ENCODE measurements at places on chromosomes 11 and 22.

DNA sequence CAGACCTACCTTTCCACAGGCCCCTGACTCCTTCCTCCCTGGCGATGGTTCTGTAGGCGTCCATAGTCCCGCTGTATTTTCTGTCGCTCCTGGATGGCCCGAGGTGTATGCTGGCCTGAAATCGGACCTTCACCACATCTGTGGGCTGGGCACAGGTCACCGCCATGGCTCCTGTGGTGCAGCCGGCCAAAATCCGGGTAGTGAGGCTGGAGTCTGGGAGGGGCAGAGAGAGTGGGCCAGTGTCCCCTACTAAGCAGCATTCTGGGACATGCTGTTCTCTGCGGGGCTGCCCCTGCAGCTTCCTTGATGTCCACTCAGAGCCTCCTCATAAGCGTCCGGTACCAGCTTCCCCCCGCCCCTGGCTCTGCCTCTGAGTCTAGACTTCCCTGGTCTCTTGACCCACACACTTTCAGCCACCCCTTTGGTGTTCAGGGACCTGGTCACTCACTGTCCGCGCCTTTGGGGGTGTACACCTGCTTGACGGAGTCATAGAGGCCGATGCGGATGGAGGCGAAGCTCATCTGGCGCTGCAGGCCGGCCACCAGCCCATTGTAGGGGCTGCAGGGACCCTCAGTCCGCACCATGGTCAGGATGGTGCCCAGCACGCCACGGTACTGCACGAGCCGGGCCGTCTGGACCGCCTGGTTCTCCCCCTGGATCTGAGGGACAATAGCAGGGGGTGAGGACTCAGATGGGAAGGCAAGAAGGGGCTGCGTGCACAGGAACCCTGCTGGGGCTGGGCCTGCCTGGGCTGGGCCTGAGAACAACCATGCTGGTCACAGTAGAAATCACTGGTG lies 3.0 kb downstream of the UCP3 start:
- no peak overlapping the region for H3K27ac ChIP-seq
- peaks cover 30% of the 10 kb centered on the region for H3K36me3 ChIP-seq
- no peak for DNase-seq
- H3K4me1 ChIP-seq: peaks cover 43% of the 10 kb centered on the region
- H3K4me3 ChIP-seq: no peak overlapping the region

DNA sequence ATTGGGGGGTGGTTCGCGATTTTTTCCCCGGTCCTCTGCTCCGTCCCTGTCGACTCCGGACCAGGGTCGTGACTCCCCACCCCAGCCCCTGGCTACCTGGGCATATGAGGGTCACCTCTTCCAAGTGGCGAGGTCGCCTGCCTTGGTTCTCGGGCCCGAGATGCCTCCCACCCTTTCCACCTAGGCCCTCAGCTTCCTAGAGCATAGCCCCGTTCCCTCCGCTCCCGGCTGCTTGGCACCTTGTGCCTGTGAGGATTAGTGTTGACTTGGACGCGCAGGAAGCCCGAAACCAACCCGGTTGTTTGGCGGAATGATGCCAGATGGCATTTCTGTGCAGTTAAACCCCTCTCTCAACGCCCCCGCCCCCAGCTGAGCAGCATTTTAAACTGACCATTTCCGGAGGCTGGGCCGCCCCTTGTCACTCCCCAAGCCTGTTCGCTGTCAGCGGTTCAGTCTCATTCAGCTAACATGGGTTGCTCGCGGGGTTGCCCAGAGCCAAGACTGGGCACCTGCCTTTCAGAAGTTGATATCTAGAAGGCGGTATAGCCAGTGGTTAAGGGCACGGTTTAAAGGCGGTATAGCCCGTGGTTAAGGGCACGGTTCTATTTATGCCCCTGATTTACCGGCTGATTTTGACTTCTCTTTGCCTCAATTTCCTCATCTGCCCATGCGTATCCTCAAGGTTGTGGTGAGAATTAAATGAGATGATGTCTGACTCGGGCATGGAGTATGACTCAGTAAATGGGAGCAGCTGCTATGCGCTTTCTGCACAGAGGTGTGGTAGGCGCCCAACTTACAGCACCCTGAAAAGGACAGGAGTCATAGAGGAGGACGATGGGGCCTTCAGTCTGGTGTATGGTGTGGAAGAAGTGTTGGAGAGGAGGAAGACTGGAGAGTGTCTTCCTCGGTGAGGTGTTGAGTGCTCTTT lies 639 bp downstream of the INCENP start:
- H3K4me3 ChIP-seq: peak overlapping the region; percentile 90
- peak; percentile 52 for DNase-seq
- no peaks in the 10 kb centered on the region for H3K27me3 ChIP-seq
- peaks cover 17% of the 10 kb centered on the region for H3K36me3 ChIP-seq

GRCh38 chr11:63892228-63892627 lies 24.7 kb downstream of the RCOR2 start:
- peak overlapping the region; percentile 61 for H3K27ac ChIP-seq
- H3K27me3 ChIP-seq: no peaks in the 10 kb centered on the region
- peaks cover 45% of the 10 kb centered on the region for H3K4me1 ChIP-seq

DNA sequence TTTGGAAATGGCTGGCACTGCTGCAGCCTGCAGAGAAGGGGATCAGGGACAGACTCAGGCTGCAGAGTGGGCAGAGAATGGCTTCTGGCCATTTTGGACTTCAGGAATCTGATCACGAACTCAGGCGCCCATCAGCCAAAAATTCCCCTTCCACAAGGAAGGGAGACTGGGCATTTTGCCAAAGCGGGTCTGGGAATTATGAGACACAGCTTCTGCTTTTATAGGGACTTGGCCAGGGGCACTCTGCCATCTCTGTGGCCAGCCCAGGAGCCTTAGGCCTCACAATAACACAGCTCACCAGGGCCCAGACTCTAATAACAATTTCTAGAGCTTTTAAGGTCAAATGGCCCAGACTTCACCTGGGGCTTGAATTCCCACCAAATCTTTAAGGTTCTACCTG lies 74.7 kb downstream of the CHST1 start:
- H3K36me3 ChIP-seq: no peaks in the 10 kb centered on the region
- H3K4me3 ChIP-seq: no peak overlapping the region
- no peak for DNase-seq

DNA sequence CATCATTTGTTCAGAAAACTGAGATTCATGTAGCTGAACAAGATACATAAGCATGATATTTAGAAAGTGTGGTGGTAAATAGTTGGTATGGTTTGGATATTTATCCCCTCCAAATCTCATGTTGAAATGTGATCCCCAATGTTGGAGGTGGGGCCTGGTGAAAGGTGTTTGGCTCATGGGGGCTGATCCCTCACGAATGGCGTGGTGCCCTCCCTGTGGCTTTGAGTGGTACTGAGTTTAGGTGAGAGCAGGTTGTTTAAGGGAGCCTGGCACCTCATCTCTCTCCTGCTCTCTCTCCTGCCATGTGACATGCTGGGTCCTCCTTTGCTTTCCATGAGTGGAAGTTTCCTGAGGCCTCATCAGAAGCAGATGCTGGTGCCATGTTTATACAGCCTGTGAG lies 48.1 kb downstream of the NXPE1 start:
- no peak overlapping the region for H3K27ac ChIP-seq
- no peaks in the 10 kb centered on the region for H3K36me3 ChIP-seq
- no peak overlapping the region for H3K4me3 ChIP-seq
- H3K27me3 ChIP-seq: peaks cover 3% of the 10 kb centered on the region
- no peak for DNase-seq

DNA sequence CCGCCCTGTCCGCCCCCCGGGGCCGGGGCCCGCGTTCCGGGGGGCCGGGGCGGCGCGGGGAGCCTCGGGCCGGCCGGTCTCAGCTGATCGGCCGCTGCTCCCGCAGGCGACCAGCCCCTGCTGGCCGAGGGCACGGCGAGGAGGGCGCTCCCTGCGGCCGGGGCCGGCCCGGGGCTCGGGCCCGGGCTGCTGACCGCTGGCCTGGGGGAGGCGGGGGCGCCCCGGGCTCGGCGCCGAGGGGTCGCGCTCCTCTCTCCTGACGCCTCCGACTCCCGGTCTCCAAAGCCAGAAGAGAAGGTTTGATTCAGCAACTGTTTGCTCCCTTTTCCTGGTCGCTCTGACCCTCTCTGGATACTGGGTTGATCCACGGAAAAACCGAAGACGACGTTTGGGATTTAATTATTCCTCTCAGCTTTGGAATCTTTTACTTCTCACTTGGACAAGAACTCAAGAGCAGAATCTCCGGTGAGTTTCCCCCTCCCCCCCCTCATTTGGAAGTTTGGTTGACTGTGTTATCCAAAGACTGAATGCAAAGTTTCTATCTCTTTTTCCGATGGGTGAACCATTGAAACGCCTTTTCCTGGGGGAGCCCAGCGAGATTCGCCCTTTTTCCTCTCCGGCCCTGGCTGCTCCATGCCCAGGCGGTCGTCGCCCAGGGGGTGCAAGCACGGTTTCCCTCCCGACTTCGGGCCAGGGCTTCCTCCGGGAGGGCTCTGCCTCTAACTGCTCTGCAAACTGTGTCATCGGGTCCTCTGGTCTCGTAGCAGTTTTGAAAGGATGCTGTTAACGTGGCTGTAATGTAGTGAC lies 725 bp downstream of the KDM2A start:
- DNase-seq: peak; percentile 51
- H3K4me1 ChIP-seq: peaks cover 34% of the 10 kb centered on the region
- H3K27ac ChIP-seq: peak overlapping the region; percentile 99

DNA sequence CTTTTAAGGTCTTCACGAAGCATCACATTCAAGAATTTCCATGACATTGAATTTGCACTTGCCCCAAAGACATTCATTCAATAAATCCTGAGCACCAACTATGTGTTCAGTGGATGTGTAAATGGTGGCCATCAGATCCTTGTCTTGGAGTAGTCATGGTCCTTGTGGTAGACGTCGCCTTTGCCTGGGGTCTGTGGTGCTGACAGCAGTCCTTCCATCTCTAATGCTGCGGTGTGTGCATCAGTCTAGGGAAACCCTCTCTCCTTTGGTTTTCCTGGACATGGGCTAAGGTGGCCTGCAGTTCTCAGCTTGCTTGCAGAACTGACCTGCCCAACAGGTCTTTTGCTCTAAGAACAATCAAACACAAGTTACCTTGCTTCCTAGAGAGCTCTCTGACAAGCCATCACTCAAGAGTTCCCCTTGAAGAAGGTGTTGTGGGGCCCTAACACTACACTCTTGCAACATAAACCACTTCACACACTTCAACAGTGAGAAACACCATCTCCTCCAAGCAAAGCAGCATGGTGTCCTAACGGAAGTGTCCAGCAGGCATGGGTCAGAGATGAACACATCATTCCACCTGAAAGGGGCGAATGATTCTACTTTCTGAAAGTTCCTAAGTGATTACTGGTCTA lies 72.1 kb downstream of the BUD13 start:
- H3K4me3 ChIP-seq: no peak overlapping the region
- peaks cover 11% of the 10 kb centered on the region for H3K27me3 ChIP-seq
- no peaks in the 10 kb centered on the region for H3K36me3 ChIP-seq
- no peak overlapping the region for H3K27ac ChIP-seq

DNA sequence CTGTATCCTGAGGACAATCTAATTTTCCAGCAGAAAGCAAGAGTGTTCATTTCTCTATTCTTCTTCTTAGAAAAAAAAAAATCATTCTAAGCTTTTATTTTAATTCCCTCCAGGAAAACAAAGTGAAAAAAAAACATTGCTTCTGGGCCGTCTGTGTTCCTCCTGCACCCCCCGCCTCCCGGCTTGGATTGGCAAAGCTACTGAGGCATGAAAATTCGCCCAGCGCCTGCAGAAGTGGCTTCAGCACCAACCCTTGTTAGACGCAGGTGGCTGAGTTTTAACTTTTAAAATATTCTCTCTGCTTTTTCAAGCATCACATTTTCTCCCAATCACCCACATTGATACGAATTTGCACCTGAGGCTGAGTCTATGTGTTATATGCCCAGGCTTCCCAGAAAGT lies 401.6 kb downstream of the BRD1 start:
- H3K4me3 ChIP-seq: no peak overlapping the region
- peaks cover 36% of the 10 kb centered on the region for H3K27me3 ChIP-seq
- no peaks in the 10 kb centered on the region for H3K36me3 ChIP-seq
- no peak for DNase-seq
- peaks cover 34% of the 10 kb centered on the region for H3K4me1 ChIP-seq
- H3K27ac ChIP-seq: no peak overlapping the region

DNA sequence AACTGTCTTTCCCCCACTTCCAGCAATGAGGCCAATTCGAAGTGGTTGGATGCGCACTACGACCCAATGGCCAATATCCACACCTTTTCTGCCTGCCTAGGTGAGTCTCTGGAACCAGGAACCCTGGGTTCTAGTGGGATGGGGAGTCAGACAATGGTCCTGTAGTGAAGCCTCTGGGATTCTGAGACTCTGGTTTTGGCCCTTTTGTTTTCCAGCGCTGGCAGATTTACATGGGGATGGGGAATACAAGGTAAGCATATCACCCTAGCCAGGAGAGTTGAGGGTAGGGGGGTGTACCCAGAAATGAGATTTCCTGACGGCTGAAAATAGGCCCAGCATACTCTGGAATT lies 530 bp downstream of the BBS1 start:
- DNase-seq: no peak
- H3K4me3 ChIP-seq: peak overlapping the region; percentile 99
- H3K4me1 ChIP-seq: peaks cover 9% of the 10 kb centered on the region
- peaks cover 24% of the 10 kb centered on the region for H3K36me3 ChIP-seq
- peak overlapping the region; percentile 92 for H3K27ac ChIP-seq

DNA sequence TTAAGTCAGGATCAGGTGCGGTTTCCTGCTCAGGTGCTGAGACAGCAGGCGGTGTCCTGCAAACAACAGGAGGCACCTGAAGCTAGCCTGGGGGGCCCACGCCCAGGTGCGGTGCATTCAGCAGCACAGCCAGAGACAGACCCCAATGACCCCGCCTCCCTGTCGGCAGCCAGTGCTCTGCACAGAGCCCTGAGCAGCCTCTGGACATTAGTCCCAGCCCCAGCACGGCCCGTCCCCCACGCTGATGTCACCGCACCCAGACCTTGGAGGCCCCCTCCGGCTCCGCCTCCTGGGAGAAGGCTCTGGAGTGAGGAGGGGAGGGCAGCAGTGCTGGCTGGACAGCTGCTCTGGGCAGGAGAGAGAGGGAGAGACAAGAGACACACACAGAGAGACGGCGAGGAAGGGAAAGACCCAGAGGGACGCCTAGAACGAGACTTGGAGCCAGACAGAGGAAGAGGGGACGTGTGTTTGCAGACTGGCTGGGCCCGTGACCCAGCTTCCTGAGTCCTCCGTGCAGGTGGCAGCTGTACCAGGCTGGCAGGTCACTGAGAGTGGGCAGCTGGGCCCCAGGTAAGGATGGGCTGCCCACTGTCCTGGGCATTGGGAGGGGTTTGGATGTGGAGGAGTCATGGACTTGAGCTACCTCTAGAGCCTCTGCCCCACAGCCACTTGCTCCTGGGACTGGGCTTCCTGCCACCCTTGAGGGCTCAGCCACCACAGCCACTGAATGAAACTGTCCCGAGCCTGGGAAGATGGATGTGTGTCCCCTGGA lies at the start of gene MYO7A:
Gene MYO7A (plus strand): TSS at position 327 of the 772 bp plus-strand sequence. CDS start 2,389 bp downstream, outside the sequence.
- H3K27ac ChIP-seq: peak within 1 kb of the TSS; percentile 87
- H3K4me3 ChIP-seq: peak within 1 kb of the TSS; percentile 65
- H3K27me3 ChIP-seq: peaks cover 11% of the 10 kb centered on the region

DNA sequence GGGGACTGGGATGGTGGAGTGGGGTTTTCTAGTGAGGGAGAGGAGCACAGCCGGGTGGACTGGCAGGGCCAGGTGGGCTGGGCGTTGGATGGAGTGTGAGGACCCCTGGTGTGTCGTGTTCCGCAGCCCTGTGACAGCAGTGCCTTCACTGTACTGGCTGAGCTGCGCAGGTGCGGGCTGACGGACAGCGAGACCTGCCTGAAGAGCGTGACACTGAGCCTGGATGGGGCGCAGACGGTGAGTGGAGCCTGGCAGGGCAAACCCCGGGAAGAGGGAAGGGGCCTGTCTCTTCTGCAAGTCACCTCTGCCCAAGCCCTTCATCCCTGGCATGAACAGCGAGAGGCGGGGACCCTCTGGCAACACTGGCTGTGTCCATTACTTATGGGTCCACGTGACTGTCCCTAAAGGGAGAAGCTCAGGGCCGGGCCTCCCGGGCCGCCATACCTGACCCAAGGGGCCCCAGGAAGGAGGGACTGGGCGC lies 10.0 kb downstream of the MUC5AC start:
- H3K4me1 ChIP-seq: peaks cover 5% of the 10 kb centered on the region
- H3K27ac ChIP-seq: no peak overlapping the region
- peaks cover 8% of the 10 kb centered on the region for H3K27me3 ChIP-seq
- no peak overlapping the region for H3K4me3 ChIP-seq
